ENCODE measurements at places on chromosomes 4 and X.

GRCh38 chrX:119071381-119071780 lies 1.4 kb upstream of the CT47C1 start:
- DNase-seq = no peak

DNA sequence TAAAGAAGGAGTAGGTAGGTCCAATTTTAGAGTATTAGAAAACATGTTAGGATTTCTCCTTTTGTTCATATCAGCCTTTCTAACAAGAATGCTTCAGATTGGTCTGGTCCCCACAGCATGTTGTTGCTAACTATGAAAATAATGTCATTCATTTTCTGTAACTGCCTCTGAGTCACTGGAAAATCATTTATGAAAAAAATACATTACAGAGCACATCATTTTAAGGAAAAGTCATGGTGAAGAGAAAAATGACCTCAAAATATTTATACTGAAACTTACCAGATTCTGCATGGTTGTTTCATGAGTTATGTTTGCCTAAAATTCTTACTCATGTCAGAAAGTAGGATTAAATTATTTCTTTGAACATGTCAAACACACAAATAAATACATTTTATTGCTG lies 35.2 kb downstream of the DTHD1 start:
- no peak for DNase-seq

- no peak for DNase-seq
Observed at GRCh38 chrX:143635915-143636314, at the start of gene SLITRK4. Gene SLITRK4 (minus strand): TSS chrX:143636101. CDS start chrX:143631108, 4,993 bp downstream.

DNA sequence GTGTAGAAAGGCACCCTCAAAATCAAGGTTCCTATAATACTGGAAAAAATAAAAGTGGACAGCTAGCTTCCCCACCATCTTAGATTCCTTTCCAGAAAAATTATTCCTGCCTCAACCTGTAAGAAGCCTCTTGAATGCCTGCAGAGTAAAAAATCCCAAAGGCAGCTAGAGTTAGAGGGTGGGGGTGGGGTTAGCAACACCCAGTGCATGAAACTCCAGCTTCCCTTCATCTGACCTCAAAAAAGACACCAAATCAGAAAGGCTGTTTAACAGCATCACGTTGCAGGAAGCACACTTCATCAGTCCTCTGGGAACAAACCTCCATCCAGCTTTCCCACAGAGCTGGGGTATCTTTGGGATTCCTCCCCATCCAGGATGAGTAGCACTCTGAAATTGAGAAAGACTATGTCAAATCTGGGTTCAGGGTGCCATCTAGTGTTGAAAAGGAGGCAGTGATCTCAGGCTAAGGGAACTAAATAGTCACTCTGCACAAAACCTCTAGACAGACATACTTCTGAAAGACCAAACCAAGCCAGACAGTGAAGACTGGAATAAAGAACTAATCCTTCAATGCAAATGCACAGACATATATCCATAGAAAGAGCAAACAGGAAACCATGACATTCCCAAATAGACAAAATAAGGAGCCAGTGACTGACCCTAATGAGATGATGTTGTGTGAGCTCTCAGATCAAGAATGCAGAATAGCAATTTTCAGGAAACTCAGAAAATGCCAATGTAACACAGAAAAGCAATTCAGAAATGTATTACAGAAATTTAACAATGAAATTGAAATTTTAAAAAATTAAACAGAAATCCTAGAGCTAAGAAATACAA lies 97.9 kb downstream of the ARHGEF9 start:
- peak; percentile 41 for DNase-seq

DNA sequence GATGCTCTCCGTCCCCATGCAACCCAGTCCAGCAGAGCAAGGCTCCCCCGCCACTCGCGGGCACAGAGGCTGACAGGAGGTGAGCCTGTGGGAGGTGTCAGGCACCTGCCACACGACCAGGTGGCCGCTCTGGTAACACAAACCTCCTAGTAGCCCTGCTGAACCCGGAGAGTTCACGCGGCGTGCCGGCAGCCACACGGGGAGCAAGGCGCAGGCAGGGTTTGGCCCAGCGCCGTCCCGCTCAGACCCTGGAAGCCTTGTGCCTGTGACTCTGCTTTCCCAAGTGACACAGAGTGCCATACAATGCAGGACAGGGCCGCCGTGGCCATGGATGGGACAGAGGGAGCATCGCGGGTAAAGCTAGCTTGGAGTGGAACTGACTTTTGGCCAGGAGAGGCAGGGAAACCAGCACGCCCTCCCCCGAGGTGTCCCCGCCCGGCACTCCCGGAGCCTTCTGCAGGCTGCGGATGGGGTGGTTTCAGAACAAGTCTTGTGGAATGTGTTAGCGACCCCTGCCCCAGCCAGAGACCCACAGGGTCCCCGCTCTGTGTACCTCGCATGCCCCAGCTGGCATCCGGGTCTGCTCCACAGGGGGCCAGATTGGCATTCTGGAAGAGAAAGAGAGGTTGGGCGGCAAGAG lies 44.7 kb upstream of the AFAP1 start:
- DNase-seq = no peak

DNA sequence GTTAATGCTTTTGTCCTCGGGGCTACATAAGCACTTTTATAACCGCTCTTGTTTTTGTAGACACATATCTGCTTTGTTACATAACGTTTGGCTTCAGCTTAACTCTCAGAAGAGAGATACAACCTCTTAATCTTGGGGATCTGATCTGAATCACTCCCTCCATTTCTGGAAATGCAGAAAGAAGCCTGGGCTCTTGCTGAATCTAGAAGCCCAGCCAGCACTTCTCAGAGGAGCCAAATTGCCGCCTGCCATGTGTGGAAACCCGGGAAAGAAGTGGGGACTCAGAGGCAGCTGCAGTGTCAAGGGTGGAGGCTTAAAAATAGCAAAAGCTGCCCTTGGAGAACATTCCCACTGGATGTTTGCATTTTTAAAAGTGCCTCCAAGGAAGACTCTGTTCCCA lies 69.3 kb upstream of the LDB2 start:
- DNase-seq = no peak

DNA sequence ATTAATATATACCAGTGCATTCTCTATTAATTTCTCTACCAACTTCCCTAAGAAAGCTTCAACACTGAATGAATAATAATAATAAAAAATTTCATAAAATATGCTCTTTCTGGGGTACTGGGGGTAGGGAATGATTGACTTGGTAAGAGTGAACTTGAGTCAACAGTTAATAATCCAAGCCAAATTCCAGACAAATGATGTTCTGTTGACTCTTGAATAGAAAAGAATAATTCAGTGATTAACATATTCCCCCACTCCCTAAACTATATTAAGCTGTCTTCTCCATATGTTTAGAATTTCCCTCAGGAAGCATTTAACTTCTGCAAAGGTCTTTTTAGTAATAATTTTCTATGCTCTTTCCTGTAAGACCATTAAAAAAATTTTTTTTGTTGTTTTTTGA lies 12.3 kb downstream of the PGRMC2 start:
- no peak for DNase-seq

GRCh38 chr4:3387943-3388361 lies 53.8 kb upstream of the HGFAC start:
- DNase-seq = no peak

DNA sequence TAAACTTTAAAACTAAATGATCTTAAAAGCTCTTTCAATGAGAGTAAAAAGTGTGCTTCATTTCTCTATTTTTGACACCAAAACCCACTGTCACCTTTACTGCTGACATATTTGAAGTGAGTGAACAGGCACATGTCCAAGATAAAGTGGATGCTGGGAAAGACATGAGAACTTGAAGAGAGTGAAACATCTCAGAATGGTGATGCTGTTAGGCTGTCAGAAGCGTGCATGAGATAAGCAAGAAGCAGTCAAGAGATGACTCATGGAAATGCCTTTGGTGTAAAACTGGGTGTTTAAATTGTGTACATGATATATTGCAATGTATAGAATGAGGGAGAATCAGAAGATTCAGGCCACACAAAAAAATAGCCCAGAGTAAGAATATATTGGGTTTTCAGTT lies 21.8 kb upstream of the GBA3 start:
- no peak for DNase-seq

DNA sequence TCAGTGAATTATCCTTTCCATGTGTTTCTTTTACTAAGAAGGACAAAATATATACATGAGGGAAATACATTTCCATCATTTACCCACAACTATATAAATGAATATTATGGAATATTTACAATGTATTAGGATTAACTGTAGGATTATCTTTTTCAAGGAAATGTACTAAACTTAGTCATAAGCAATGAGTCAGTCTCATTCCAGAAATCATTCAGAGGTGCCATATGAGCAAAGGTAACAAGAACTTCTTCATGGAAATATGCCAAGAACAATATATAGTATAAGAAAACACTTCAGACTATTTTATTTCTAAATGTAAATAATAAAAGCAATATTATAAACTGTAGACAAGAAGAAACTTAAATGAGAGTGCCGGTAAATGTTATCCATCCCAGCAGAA lies 67.1 kb downstream of the USP38 start:
- DNase-seq = no peak

- DNase-seq = no peak
Observed at GRCh38 chr4:107044170-107044569, 8.1 kb upstream of the DKK2 start.

DNA sequence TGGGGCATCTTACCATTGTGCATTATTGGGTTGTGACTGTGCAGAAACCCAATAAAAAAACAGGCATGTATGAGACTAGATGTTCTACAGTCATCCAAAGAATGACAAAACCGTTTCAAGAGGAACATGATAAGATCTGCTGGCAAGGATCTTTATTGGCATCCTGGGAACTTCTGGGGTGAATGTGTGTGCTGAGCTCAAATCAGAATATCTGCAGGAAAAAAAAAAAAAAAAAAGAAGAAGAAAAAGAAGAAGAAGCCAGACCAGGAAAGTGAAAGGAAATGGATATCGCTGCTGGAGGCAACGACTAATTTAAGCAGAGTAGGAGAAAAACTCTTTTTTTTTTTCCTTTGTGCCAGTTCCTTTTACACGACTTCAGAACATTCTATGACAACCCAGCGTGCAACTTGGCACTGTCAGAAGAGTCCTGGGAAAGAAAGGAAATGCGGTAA lies 484.2 kb upstream of the BOD1L1 start:
- no peak for DNase-seq

- no peak for DNase-seq
Observed at GRCh38 chrX:149903889-149904748, 23.1 kb downstream of the MAGEA8 start.

- no peak for DNase-seq
Observed at GRCh38 chr4:60926624-60927023, 273.5 kb upstream of the ADGRL3 start.

DNA sequence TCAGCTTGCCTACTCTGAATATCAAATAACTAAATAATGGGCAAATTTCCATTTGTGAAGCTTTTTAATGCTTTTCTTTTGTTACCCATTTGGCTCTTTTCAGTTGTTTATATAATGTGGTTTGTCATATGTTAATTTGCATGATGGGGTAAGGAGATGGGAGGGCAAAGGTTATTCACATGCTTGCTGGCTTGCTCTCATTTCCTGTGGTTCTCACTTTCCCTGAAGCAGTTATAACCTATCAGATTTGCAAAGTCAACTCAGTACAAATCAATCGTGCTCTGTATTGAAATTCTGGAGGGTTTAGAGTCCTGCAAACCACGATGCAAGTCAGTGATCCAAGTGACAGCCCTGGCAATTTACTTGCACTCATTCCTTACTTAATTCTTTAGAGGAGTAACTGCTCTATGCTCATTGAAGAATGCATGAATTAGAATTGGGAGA lies 711.2 kb downstream of the ADGRL3 start:
- DNase-seq = no peak

GRCh38 chr4:99529228-99529627 lies 18.4 kb downstream of the C4orf17 start:
- no peak for DNase-seq
